ENCODE measurements at places on chromosomes 11 and 22. TPM values are rescaled to one million over a fixed set of nuclear protein-coding genes. Genes with fewer than 3 reads are reported as not detected.

- H3K4me1 ChIP-seq, result peaks cover 23% of the 10 kb centered on the region
- H3K36me3 ChIP-seq, result peaks cover 12% of the 10 kb centered on the region
- H3K4me3 ChIP-seq, result no peak overlapping the region
- no peak for DNase-seq
- H3K27ac ChIP-seq, result no peak overlapping the region
Observed at GRCh38 chr11:104761511-104761910, 136.7 kb downstream of the CASP12 start.

GRCh38 chr11:446891-447290 lies 3.2 kb upstream of the PTDSS2 start:
- H3K4me3 ChIP-seq, result no peak overlapping the region
- peaks cover 16% of the 10 kb centered on the region for H3K4me1 ChIP-seq
- H3K27ac ChIP-seq, result peak overlapping the region; percentile 52
- H3K27me3 ChIP-seq, result no peaks in the 10 kb centered on the region
- no peak for DNase-seq

DNA sequence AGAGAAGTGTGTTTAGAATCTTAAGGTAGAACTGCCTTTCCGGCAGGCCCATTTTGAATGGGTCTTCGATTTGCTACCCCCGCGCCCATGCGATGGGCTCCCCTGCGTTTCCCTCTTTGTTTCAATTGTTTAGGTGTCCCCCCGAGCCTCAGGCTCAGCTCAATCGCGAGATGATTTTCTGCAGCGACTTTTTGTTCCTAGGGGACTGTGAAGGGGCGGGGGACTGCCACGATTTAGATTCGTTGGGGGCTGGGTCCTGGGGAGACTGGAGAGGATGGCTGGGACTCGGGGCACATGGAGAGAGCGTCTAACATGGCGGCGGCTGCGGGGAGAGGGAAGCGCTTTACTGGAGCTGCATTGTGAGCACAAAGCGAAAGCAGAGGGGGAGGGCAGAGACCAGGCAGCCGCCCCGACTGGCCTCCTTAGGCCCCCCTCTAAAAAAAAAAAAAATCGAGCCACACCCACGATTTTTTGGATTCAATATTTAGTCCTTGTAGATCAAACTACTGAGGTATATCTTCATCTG lies 1.7 kb downstream of the CAPRIN1 start:
- H3K4me1 ChIP-seq, result peaks cover 18% of the 10 kb centered on the region
- H3K27me3 ChIP-seq, result no peaks in the 10 kb centered on the region
- H3K4me3 ChIP-seq, result peak overlapping the region; percentile 99
- H3K36me3 ChIP-seq, result peaks cover 19% of the 10 kb centered on the region

SUSD2 gene
- 0.83 TPM for total RNA-seq

ACO2 gene
- 101 TPM for total RNA-seq

OR51B4 gene
- total RNA-seq, result not detected

VSTM5 gene
- total RNA-seq, result not detected

DNA sequence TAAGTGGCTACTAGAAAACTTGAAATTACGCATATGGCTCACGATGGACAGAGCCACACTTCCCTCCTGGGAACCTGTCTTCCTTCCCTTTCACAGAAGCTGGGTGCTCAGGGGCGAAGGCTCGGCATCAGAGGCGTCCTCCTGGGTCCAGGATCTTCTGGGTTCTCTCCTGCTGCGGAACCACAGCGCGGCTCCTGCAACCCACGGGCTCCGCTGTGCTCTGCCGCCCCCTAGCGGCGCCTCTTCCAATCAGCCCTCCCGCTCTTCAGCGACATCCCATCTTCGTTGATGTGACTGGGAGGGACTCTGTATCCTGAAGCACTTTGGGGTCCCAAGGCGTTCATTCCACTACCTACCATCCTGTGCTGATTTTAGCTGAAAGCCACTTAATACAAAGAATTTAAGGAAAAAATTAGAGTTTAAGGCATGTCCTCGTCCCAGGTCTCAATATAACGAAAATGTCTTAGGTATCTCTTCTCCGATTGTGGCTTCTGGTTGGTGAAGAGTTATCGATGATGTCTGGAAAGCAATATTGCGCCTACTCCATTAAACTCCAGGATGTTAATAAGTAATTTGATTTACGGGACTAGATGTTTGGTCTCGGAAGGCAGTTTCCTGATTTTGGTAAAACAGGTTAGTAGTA lies 14.8 kb upstream of the RPS3 start:
- H3K27me3 ChIP-seq, result peaks cover 11% of the 10 kb centered on the region
- H3K4me3 ChIP-seq, result no peak overlapping the region
- H3K36me3 ChIP-seq, result no peaks in the 10 kb centered on the region
- peak; percentile 70 for DNase-seq

DNA sequence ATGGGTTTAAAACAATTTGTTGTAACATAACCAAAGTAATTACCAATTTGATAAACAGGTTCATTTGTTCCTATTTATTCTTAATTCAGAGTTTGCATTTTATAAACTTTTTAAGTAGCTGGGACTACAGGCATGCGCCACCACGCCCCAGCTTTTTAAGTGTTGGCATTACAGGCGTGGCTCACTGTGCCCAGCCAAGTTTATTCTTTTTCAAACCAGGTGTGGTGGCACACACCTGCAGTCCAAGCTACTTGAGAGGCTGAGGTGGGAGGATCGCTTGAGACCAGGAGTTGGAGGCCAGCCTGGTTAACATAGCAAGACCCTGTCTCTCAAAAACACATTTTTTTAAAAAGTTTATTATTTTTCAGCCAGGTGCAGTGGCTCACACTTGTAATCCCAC lies 19.1 kb downstream of the PPFIA1 start:
- no peak for DNase-seq
- no peaks in the 10 kb centered on the region for H3K4me1 ChIP-seq
- H3K36me3 ChIP-seq, result peaks cover 25% of the 10 kb centered on the region
- H3K27ac ChIP-seq, result no peak overlapping the region
- no peak overlapping the region for H3K4me3 ChIP-seq

- H3K27me3 ChIP-seq, result no peaks in the 10 kb centered on the region
- H3K27ac ChIP-seq, result no peak overlapping the region
- DNase-seq, result no peak
- no peak overlapping the region for H3K4me3 ChIP-seq
- no peaks in the 10 kb centered on the region for H3K4me1 ChIP-seq
Observed at GRCh38 chr11:11916981-11917399, 75.2 kb downstream of the USP47 start.

DNA sequence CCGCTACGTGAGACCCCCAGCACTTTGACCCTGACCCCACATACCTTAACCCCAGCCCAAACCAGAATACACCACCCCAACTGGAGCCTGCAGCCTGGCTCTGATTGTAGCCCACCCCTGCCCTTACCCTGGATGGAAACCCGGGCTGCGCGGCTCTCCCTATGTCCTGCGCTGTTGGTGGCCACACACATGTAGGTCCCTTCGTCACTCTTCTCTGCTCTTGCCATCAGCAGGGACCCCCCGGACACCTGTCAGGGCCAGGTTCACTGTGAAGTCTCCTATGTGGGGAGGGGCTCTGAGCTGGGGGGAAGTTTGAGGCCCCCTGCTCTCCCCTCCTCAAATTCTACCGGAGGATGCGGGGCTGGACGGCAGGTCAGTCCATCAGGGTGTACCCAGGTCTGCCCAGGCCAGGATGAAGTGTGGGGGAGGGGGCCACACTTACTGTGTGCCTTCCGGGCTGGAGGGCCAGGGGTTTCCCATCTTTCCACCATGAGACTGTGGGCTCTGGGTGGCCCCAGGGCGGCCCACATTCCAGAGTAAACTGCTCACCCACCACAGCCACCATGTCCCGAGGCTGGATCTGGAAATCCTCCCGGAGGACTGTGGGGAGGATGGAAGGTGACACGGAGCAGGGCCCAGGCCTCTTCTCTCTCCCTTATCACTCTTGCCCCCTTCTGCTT lies 1.5 kb downstream of the ROBO4 start:
- no peaks in the 10 kb centered on the region for H3K36me3 ChIP-seq
- H3K4me1 ChIP-seq, result peaks cover 4% of the 10 kb centered on the region
- H3K4me3 ChIP-seq, result no peak overlapping the region
- H3K27ac ChIP-seq, result no peak overlapping the region
- no peak for DNase-seq
- peaks cover 12% of the 10 kb centered on the region for H3K27me3 ChIP-seq

TMPRSS5 gene
- total RNA-seq, result 1.6 TPM
